ENCODE measurements at places on chromosomes 2 and 18. TPM values are rescaled to one million over a fixed set of nuclear protein-coding genes. Genes with fewer than 3 reads are reported as not detected.

DNA sequence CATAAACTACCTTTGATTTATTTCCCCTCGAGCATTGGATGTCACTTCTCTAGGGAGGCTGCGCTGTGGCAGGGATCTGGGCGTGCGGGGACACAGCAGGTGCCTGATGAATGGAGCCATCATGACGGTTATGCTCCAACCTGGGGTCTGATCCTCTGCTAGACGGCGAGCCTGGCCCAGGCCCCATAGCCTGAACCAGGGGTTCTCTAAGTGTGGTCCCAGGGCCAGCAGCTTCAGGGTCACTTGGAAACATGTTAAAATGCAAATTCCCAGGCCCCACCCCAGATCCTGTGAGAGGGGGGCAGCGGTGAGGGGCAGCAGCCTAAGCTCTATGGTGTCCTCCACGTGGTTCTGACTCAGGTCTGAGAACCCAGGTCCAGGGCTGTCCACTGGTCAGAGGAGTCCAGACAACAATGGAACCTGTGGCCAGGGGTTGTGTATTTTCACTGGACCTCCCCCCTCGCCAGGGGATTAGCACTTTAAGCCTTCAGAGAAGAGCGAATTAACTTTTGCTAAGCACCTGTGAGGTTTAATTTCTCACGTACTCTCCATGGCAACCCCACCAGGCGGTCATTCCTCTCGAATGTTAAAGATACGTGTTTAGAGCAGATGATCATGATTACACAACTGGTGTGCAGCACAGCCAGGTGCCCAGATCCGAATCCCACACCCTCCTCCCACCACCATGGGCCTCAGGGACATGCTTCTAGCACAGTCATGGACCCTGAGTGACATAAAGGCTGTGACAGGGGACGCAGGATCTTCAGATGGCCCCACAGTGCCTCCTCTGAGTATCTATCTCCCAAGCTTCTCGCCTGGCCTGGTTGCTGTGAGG is 1.6 kb upstream of the ARHGEF4 start:
- DNase-seq: no peak
- H3K27ac ChIP-seq: no peak overlapping the region
- peaks cover 10% of the 10 kb centered on the region for H3K4me1 ChIP-seq
- no peaks in the 10 kb centered on the region for H3K36me3 ChIP-seq
- peaks cover 15% of the 10 kb centered on the region for H3K27me3 ChIP-seq
- no peak overlapping the region for H3K4me3 ChIP-seq

DNA sequence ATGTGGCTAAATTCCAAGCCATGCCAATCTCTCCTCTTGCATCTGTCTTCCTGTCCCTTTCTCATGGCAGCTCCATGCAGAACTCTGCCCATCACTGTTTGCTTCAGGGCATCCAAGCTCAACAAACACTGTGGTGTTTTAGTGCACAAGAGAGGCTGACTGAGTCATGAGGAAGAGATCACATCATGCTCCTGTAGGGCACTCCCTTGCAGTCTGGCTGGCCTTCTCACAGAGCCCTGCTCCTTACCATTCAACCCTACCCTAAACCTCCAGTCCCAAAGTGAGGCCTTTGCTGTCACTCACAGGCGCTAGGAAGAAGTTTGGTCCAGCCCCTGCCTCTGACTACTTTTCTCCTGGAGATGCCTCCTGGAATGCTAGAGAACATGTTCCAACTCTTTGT is 194.0 kb downstream of the LRATD1 start:
- no peak overlapping the region for H3K27ac ChIP-seq
- H3K36me3 ChIP-seq: no peaks in the 10 kb centered on the region
- no peaks in the 10 kb centered on the region for H3K4me1 ChIP-seq
- H3K4me3 ChIP-seq: no peak overlapping the region

GRCh38 chr2:194203898-194204297 is 1453.1 kb upstream of the SLC39A10 start:
- no peaks in the 10 kb centered on the region for H3K27me3 ChIP-seq
- H3K4me3 ChIP-seq: no peak overlapping the region
- DNase-seq: no peak
- no peak overlapping the region for H3K27ac ChIP-seq
- no peaks in the 10 kb centered on the region for H3K4me1 ChIP-seq

DNA sequence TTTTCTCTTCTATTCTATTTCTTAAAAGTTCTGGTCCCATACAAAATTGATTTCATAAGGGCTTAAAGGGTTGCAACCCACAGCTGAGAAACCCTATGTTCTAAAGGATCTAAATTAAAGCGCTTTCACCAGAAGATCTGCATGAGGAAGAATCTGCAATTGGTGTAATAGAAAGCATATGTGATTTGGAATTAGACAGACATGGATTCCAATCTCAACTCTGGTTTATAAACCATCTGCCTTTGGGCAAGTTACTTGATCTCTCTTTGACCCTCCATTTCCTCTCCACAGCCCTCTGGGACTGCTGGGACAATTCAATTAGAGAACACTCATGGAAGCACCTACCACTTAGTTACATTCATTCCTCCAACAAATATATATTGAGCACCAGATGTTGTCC is 178.7 kb downstream of the ANTXR1 start:
- peaks cover 11% of the 10 kb centered on the region for H3K36me3 ChIP-seq
- H3K27ac ChIP-seq: no peak overlapping the region
- no peak overlapping the region for H3K4me3 ChIP-seq
- H3K27me3 ChIP-seq: no peaks in the 10 kb centered on the region

- no peak overlapping the region for H3K4me3 ChIP-seq
- no peaks in the 10 kb centered on the region for H3K27me3 ChIP-seq
- H3K36me3 ChIP-seq: no peaks in the 10 kb centered on the region
- H3K4me1 ChIP-seq: no peaks in the 10 kb centered on the region
These were observed 4.6 kb upstream of the RHBDD1 start for GRCh38 chr2:226831266-226831665.

GRCh38 chr2:70501215-70501614 is 52.4 kb downstream of the TGFA start:
- no peak overlapping the region for H3K4me3 ChIP-seq
- H3K36me3 ChIP-seq: no peaks in the 10 kb centered on the region
- no peaks in the 10 kb centered on the region for H3K4me1 ChIP-seq
- no peak for DNase-seq

- DNase-seq: no peak
- H3K4me1 ChIP-seq: no peaks in the 10 kb centered on the region
- H3K27ac ChIP-seq: no peak overlapping the region
- no peaks in the 10 kb centered on the region for H3K27me3 ChIP-seq
- H3K4me3 ChIP-seq: no peak overlapping the region
These were observed 155.1 kb upstream of the TCF4 start for GRCh38 chr18:55743133-55743532.

- H3K4me1 ChIP-seq: no peaks in the 10 kb centered on the region
- H3K4me3 ChIP-seq: no peak overlapping the region
- no peaks in the 10 kb centered on the region for H3K36me3 ChIP-seq
- no peak overlapping the region for H3K27ac ChIP-seq
- no peaks in the 10 kb centered on the region for H3K27me3 ChIP-seq
These were observed 55.4 kb upstream of the MAP2 start for GRCh38 chr2:209368406-209368805.

DNA sequence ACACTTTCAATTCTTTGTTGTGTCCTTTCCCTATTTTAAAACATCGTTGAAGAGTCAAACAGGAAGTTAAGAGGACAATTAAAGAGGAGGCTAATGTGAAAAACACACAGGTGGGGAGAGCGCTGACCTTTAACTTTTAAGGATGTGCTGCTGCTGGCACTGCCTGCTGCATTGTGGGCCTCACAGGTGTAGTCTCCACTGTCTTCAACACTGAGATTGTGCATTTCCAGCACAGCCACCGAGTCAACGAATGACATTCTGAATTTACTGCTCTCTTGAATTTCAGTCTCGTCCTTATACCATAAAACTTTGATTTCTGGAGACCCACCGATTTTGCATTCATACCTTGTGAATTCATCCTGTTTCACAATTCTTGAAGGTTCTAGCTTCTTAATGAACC is 91.9 kb downstream of the TTN start:
- no peak for DNase-seq
- H3K36me3 ChIP-seq: no peaks in the 10 kb centered on the region
- H3K4me1 ChIP-seq: no peaks in the 10 kb centered on the region
- H3K27ac ChIP-seq: no peak overlapping the region
- no peak overlapping the region for H3K4me3 ChIP-seq

- H3K4me1 ChIP-seq: no peaks in the 10 kb centered on the region
- no peak overlapping the region for H3K27ac ChIP-seq
- H3K4me3 ChIP-seq: no peak overlapping the region
- DNase-seq: no peak
- no peaks in the 10 kb centered on the region for H3K36me3 ChIP-seq
These were observed 231.0 kb downstream of the INSIG2 start for GRCh38 chr2:118319271-118319684.

DNA sequence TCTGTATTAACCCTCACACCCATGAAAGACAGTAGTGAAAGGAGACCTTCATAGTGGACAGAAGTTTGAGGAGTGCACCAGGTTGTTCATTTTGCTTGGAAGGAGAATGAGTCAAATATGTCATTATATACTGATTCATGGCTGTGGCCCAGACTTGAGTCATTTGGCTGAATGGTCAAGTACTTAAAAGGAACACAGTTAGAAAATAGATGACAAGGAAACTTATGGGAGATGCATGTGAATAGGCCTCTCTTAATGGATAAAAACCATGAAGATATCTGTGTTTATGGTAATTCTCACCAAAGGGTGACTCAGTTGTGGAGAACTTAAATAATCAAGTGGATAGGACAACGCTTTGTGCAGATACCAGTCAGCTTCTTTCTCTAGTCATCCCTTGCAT is 524.7 kb upstream of the CNTNAP5 start:
- no peaks in the 10 kb centered on the region for H3K4me1 ChIP-seq
- H3K36me3 ChIP-seq: no peaks in the 10 kb centered on the region
- H3K27ac ChIP-seq: no peak overlapping the region
- no peak for DNase-seq

GRCh38 chr2:172931256-172931894 is 144.3 kb upstream of the MAP3K20 start:
- H3K4me3 ChIP-seq: no peak overlapping the region
- no peaks in the 10 kb centered on the region for H3K36me3 ChIP-seq
- peak overlapping the region; percentile 57 for H3K27ac ChIP-seq

PROM2 gene
- total RNA-seq: 6.1 TPM

KIAA2012 gene
- total RNA-seq: not detected

SS18 gene
- total RNA-seq: 89.2 TPM

ACYP2 gene
- 28.0 TPM for total RNA-seq

CERS6 gene
- total RNA-seq: 9.4 TPM

AOX1 gene
- 65.5 TPM for total RNA-seq

KCNG3 gene
- total RNA-seq: 1.8 TPM
